ENCODE measurements at places on chromosomes 4 and X. TPM values are rescaled to one million over a fixed set of nuclear protein-coding genes. Genes with fewer than 3 reads are reported as not detected.
A peak's percentile ranks its signal among the peaks of the same experiment; 100 is the strongest.

ZNF718 gene
- 6.3 TPM for total RNA-seq

SLC38A5 gene
- 0.50 TPM for total RNA-seq

LIMCH1 gene
- 232 TPM for total RNA-seq

YTHDC1 gene
- 57.1 TPM for total RNA-seq

OPHN1 gene
- 3.8 TPM for total RNA-seq

SLC34A2 gene
- total RNA-seq, result 0.07 TPM

POLN gene
- total RNA-seq, result 1.9 TPM

UGT2A3 gene
- not detected for total RNA-seq

HSFX2 gene
- not detected for total RNA-seq

SH3RF1 gene
- total RNA-seq, result 5.8 TPM

SHISA3 gene
- total RNA-seq, result 5.4 TPM

DCX gene
- not detected for total RNA-seq

ALB gene
- total RNA-seq, result not detected

MND1 gene
- total RNA-seq, result not detected

RPS3A gene
- total RNA-seq, result 940 TPM

- DNase-seq, result no peak
Measured at GRCh38 chr4:101699441-101700124, 90.9 kb upstream of the BANK1 start.

- no peak for DNase-seq
Measured at GRCh38 chr4:154073107-154073822, 284.4 kb upstream of the SFRP2 start.

- DNase-seq, result peak; percentile 35
Measured at GRCh38 chr4:52657618-52658501, 1.2 kb downstream of the USP46 start.

DNA sequence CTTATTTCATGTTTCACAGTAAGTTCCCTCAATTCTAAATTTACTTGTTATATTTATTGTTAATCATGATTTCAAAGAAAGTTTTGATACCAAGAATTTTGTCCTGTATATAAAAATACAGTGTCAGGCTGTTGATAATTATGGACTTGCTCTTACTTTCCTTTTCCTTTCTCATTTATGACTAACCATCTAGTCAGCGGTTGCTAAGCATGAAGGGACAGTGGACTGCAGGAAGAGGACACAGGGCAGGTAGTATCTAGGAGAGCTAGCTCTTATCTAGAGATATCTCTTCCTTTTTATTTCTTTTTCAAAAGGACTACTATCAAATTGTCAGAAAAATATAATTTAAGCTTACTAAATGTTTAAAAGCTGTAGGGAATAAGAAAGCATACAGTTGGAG lies 1.6 kb downstream of the OPRPN start:
- DNase-seq, result no peak

- peak; percentile 44 for DNase-seq
Measured at GRCh38 chrX:153598541-153599191, at the start of gene CCNQ. TSS of gene CCNQ (minus strand) at chrX:153599139. CDS start at chrX:153599073, 66 bp downstream.

GRCh38 chr4:101813604-101814003 lies 23.1 kb downstream of the BANK1 start:
- DNase-seq, result no peak

DNA sequence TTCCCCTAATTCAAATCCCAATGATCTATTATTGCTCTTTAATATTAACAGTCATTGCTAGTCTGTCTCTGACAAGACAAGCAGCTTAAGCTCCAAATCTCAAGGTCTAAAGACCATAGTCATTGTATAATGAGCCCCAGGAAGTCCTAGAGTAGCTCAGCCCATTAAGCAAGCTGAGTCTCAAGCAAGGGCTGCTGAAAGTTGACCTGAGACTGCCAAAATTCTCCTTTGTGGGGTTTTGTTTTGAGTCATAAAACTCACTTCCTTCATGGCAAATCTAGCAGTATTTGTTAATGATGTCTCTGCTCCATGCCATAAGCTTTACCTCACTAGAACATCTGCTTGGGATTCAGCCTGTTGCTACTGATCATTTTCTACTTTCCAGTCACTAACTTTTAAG lies 313.2 kb downstream of the ANTXR2 start:
- DNase-seq, result no peak

- DNase-seq, result no peak
Measured at GRCh38 chr4:112563431-112564200, 47.6 kb upstream of the NEUROG2 start.

GRCh38 chr4:48930654-48931053 lies 24.1 kb upstream of the OCIAD2 start:
- no peak for DNase-seq

DNA sequence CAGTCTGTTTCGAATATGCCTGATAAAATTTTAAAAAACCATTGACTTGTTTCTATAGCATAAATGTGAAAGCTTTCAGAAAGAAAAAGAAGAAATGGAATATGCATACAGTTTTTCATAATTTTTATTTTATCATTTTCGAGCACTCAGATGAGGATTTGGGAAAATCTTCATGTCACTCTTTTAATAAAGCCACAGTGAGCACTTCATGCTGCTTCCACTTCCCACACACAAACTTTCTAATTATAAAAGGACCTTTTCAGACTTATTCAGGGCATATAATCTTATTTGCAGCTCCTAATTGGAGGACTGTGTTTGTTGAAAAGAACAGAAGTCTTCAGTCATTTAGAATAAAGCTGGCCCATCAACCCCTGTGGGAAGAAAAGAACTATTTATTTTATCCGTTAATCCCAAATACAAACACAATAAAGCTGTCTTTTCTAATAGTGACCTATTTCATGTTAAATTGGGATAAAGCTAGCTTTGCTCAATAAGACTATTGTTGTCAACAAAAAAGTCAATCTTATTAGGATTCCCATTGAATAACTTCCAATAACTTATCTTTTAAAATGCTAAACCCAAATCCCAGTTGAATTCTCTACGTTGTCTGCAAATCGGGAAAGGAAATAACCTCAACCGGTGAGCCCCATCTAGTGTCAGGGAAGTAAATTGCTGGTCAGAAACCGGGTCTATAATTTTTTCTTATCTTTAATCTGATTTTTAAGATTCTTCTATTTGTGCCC lies 211.5 kb downstream of the PDGFRA start:
- no peak for DNase-seq

DNA sequence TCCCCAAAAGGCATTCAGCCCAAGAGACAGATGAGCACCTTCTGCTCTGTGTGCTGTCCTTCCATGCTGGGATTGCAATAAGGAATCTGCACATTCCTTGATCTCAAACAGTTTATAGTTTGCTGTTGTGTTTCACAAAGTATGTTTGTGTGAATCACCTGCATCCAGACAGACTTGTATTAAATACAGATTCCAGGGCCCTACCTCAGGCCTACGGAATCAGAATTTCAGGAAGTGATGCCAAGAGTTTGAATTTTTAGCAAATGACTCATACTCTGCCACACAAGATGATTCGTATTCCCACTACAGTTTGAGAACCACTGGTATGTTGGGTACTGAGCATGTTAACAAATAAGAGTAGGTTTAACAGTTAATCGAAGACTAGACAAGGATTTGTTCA lies 7.0 kb downstream of the VAMP7 start:
- no peak for DNase-seq

DNA sequence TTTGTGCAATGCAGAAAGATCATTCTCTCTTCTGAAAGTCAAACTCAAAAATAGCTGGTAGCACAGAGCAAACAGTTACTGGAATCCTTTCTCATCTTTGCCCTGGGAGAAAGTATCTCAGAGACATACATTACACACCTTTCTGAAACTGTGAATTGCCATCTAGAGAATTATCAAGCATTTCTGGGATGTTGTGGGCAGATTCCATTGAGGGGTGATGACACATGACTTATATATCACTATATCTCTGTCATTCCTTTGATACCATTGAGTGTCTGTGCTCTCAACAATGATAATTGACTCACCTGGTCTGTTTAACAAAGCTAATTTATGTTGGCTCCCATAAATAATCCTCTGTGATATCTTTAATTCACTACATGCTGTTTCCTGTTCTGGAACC lies 13.0 kb downstream of the SLIT2 start:
- no peak for DNase-seq

- no peak for DNase-seq
Measured at GRCh38 chr4:148166132-148166591, 276.1 kb downstream of the NR3C2 start.

DNA sequence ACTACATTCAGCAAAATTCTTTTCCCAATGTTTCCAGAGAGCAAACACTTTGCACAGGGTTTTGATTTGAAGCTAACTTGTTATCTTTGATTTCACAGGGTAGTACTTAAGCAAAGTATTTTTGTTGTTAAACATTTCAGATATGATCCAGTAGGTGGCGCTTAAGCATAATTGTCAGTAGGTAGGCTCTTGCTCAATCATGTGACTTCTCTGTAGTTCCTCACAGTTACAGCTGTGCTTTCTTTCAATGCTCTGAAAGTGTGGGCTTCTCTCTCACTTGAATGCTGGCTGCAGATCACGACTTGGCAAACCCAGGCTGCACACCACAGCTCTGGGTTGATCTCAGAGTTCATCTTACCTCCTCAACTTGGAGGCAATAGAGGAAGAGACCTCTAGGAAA lies 1016.5 kb downstream of the SH3BGRL start:
- no peak for DNase-seq

GRCh38 chrX:123230798-123231197 lies 46.7 kb downstream of the GRIA3 start:
- no peak for DNase-seq

DNA sequence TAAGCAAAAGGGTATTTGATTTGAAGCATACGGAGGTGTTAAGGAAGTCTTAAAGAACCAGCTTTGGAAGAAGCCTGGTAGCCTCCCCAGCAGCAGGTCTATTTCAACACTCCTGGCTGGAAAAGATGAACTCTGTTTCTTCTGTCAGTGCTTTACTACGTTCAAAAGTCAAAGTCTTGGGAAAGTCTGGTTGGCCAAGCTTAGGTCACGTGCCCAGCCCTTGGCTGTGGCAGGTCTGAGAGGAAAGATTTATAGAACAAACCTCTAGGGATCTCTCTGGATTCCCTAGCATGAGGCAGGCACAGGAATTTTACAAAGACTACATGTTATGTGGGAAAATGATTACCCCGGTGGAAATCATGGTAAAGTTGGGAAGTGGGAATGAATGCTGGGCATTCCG lies 8.6 kb upstream of the ARHGAP10 start:
- DNase-seq, result no peak

DNA sequence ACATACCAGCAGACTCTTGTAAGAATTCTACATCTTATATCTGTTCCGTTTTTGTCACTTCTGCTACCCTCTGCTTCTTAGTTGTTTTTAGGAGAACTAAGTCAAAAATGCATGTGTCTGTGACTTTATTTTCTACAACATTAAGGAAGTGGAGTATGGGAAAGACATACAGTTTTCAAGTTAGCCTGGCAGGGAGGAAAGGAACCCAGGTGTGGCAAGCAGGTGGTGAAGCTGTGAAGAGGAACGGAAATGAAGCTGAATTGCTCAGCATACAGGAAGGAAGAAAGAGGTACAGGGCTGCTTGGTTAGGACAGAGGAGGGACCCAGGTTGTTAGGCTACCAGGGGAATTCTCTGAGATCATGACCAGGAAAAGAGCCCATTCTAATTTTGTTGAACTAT lies 9.4 kb downstream of the GPRIN3 start:
- DNase-seq, result no peak

DNA sequence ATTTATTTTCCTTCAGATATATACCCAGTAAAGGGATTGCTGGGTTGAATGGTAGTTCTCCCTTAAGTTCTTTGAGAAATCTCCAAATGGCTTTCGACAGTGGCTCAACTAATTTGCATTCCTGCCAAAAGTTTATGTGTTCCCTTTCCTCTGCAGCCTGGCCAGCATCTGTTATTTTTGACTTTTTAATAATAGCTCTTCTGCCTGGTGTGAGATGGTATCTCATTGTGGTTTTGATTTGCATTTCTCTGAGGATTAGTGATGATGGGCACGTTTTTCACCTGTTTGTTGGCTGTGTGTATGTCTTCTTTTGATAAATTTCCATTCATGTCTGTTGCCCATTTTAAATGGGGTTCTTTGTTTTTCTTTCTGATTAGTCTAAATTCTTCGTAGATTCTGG lies 375.2 kb downstream of the UBE2NL start:
- DNase-seq, result no peak

GRCh38 chr4:121594796-121595526 lies 101.8 kb downstream of the ANXA5 start:
- no peak for DNase-seq

DNA sequence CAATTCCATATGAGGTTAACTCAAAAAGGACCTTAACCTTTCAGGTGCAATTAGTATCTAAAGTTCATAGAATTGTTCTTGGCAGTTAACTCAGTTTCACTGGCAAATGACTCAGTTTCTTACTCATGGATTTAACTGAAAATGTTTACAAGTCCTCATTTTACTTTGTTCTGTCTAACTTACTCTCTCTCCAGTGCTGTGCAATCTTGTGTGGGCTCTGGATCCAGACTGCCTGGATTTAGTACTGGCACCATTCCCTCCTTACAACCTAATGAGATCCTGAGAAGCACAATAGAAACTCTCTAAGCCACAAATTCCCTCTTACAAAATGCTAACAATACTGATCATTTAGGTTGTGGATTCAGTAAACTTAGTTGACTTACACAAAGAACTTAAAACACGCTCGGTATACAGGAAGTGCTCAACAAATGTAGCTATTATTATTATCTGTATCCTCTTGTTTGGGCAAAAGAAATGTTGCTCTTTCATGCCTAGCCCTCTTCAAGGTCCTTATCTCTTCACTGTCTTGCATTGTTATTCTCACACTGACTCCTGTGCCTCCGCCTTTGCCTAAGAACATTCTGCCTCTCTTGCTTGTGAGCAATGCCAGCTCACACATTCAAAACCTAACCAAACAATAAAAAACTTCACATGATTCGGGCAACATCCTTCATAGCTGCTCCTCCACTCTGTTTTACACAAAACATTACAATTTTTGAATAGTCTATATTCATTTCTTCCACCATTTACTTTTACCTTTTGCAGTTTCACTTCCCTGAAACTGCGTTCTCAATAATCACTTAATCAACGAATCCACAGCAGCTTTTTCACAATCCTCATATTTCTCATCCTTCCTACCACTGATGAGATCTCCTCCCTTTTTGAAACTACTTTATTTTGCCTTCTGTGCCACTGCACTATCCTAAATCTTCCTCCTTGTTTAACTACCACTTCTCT lies 91.8 kb downstream of the PDE5A start:
- no peak for DNase-seq

DNA sequence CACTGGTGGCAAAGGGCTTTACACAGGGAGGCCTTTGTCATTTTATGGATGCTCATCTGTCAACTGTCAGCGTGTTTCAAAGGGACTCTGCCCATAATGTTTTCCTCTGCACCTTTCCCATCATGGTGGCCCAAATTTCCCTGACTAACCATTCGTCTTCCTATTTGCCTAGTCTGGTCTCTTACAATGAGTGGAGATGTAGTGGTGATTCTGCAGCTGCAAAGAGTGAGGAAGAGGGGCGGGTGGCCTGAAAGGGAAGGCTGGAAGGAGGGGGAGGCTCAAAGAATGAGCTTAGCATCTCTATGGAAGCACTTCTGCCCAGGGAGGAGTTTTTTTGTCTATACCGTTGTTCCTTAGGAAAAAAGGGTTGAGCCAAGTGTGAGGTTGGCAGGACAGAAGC lies 447.5 kb downstream of the NKX6-1 start:
- no peak for DNase-seq

GRCh38 chr4:76548704-76549103 lies 113.7 kb downstream of the SHROOM3 start:
- no peak for DNase-seq

- DNase-seq, result no peak
Measured at GRCh38 chr4:110619463-110620247, 3.2 kb downstream of the PITX2 start.

Measured in left ventricle myocardium superior (tissue), 1 donor.